ENCODE measurements at places on chromosomes 1 and 21. TPM values are rescaled to one million over a fixed set of nuclear protein-coding genes. Genes with fewer than 3 reads are reported as not detected.

Gene DUSP23
- 42.9 TPM for total RNA-seq

Gene ROR1
- total RNA-seq, result 40.8 TPM

Gene ATP1A2
- 146 TPM for total RNA-seq

DNA sequence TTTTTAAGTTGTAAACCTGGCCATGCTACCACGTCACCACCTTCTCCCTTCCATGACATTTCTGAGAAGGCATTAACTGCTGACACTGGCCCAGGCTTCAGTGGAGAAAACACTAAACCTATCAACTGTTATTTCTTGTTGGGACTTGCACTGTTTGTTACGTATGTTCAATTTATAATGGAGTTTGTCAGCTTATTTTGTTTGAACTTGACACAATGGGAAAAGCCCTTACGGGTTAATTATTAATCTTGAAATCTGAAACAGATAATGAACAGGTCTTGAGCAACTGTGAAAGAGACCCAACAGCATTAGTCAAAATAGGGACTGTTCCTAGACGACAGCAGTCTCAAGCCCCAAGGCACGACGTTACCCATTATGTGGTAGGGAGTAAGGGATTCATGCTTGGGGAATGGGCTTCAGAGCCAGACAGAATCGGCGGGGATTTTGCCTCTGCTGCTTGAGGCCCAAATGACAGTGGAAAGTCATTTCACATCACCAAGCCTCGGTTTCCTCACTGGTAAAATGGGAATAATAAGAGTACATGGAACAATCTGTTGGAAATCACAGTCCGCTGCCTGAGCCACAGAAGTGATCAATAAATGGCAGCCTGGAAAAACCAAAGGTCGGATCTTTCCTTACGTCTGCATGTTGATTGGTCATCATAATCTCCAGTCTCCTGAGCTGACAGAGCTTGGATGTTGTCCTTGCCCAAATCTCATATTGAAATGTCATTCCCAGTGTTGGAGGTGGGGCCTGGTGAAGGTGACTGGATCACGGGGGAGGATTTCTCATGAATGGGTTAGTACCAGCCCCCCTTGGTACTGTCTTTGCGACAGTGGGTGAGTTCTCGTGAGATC lies 44.5 kb downstream of the TIAM1 start:
- H3K36me3 ChIP-seq, result no peaks in the 10 kb centered on the region
- H3K27ac ChIP-seq, result no peak overlapping the region
- DNase-seq, result no peak
- H3K27me3 ChIP-seq, result no peaks in the 10 kb centered on the region

GRCh38 chr21:37489553-37489952 lies 123.0 kb downstream of the DYRK1A start:
- H3K27me3 ChIP-seq, result no peaks in the 10 kb centered on the region
- no peaks in the 10 kb centered on the region for H3K4me1 ChIP-seq
- peaks cover 31% of the 10 kb centered on the region for H3K36me3 ChIP-seq
- no peak overlapping the region for H3K27ac ChIP-seq
- no peak overlapping the region for H3K4me3 ChIP-seq

- no peak for DNase-seq
- H3K27ac ChIP-seq, result no peak overlapping the region
- H3K27me3 ChIP-seq, result peaks cover 19% of the 10 kb centered on the region
- no peaks in the 10 kb centered on the region for H3K36me3 ChIP-seq
- H3K4me3 ChIP-seq, result no peak overlapping the region
Observed at GRCh38 chr21:33067457-33067856, 2.5 kb upstream of the OLIG1 start.

GRCh38 chr1:114043054-114043453 lies 63.8 kb downstream of the OLFML3 start:
- no peaks in the 10 kb centered on the region for H3K4me1 ChIP-seq
- no peak overlapping the region for H3K4me3 ChIP-seq
- no peaks in the 10 kb centered on the region for H3K27me3 ChIP-seq

- DNase-seq, result no peak
- H3K27ac ChIP-seq, result no peak overlapping the region
- H3K36me3 ChIP-seq, result no peaks in the 10 kb centered on the region
Observed at GRCh38 chr1:243598433-243598832, 251.6 kb downstream of the AKT3 start.

DNA sequence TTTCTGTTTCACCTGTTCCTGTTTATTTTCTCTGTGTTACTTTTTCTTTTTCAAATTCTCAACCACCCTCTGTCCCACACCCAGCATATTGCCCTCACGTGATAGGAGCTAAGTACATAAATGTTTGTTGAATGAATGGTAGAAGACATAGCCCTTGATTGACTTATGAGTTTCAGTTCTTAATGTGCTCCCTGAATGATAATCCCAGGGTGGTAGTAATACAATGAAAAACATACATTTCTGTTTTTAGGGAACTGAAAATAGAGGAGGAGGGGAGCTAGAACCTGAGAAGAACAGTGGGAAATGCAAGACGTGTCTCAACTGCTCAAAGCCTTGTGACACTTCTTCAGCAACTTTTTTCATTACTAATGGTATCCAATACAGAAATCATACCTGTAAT lies 147.1 kb downstream of the SPATA46 start:
- H3K36me3 ChIP-seq, result no peaks in the 10 kb centered on the region
- H3K4me3 ChIP-seq, result no peak overlapping the region
- H3K27me3 ChIP-seq, result no peaks in the 10 kb centered on the region
- no peak for DNase-seq
- no peaks in the 10 kb centered on the region for H3K4me1 ChIP-seq

GRCh38 chr1:113765306-113766230 lies 6.3 kb upstream of the PHTF1 start:
- no peaks in the 10 kb centered on the region for H3K4me1 ChIP-seq
- DNase-seq, result no peak
- no peaks in the 10 kb centered on the region for H3K27me3 ChIP-seq
- H3K27ac ChIP-seq, result no peak overlapping the region

- H3K4me1 ChIP-seq, result no peaks in the 10 kb centered on the region
- H3K4me3 ChIP-seq, result no peak overlapping the region
- no peak for DNase-seq
- H3K27me3 ChIP-seq, result no peaks in the 10 kb centered on the region
- H3K36me3 ChIP-seq, result no peaks in the 10 kb centered on the region
- no peak overlapping the region for H3K27ac ChIP-seq
Observed at GRCh38 chr1:163366555-163366954, 44.8 kb downstream of the NUF2 start.

DNA sequence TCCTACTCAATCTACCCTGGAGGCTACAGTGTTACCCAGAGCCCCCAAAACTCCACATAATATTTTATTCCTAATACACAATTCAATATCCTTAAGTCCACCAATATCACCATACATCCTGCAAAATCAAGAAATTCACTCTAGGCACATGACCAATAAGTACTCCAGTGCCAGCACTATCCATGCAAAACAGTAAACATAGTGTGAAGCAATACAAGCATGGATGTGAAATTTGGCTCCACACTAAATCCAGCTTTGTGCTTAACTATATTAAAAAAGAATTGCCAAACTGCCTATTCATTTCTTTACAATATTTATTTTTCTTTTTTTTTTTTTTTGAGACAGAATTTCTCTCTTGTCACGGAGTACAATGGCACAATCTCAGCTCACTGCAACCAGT lies 3.0 kb upstream of the MEAF6 start:
- no peaks in the 10 kb centered on the region for H3K27me3 ChIP-seq
- no peaks in the 10 kb centered on the region for H3K36me3 ChIP-seq
- no peak for DNase-seq
- no peak overlapping the region for H3K27ac ChIP-seq
- H3K4me3 ChIP-seq, result no peak overlapping the region

- no peaks in the 10 kb centered on the region for H3K27me3 ChIP-seq
- DNase-seq, result no peak
Observed at GRCh38 chr1:210814382-210815123, 319.4 kb downstream of the KCNH1 start.

DNA sequence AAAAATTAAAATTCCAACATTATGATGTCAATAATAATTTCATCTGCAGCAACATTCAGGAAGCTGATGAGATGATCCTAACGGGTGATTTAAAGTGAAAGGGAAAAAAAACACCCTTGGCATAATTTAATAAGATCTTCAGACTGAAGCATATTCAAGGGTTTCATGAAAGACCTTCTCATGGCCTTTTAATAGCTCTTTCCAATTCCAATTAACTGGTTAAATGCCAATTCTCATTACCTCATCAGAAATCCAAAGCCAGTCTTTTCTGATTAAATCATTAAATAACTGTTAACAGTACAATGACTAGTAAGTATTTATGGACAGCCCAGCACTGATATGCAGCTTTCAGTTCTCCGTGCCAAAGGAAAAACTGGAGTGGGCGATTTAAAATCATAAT lies 407.5 kb downstream of the SMYD3 start:
- DNase-seq, result no peak
- no peak overlapping the region for H3K27ac ChIP-seq
- no peak overlapping the region for H3K4me3 ChIP-seq
- no peaks in the 10 kb centered on the region for H3K27me3 ChIP-seq

GRCh38 chr1:175225805-175226129 lies 33.2 kb upstream of the KIAA0040 start:
- no peaks in the 10 kb centered on the region for H3K4me1 ChIP-seq
- no peak overlapping the region for H3K27ac ChIP-seq
- no peak for DNase-seq
- H3K27me3 ChIP-seq, result no peaks in the 10 kb centered on the region
- H3K36me3 ChIP-seq, result no peaks in the 10 kb centered on the region

DNA sequence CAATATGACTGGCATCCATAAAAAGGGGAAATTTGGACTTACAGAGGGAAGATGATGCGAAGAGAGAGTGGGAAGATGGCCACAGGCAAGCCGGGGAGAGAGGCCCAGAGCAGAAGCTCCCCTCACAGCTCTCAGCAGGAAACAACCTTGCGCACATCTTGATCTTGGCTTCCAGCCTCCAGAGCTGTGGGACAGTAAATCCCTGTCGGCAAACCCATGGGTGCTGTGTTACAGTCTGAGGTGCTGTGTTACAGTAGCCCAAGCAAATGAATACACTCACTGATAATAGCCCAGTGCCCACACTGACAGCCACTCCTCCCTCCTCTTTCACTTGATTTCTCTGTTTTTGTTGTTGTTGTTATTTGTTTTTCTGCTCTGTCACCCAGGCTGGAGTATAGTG lies 22.4 kb downstream of the CDCA8 start:
- H3K4me1 ChIP-seq, result no peaks in the 10 kb centered on the region
- H3K27ac ChIP-seq, result no peak overlapping the region
- no peak for DNase-seq

GRCh38 chr1:153799016-153799415 lies 23.8 kb downstream of the SLC27A3 start:
- H3K36me3 ChIP-seq, result no peaks in the 10 kb centered on the region
- H3K4me3 ChIP-seq, result no peak overlapping the region
- DNase-seq, result no peak
- H3K27ac ChIP-seq, result no peak overlapping the region
- no peaks in the 10 kb centered on the region for H3K4me1 ChIP-seq

DNA sequence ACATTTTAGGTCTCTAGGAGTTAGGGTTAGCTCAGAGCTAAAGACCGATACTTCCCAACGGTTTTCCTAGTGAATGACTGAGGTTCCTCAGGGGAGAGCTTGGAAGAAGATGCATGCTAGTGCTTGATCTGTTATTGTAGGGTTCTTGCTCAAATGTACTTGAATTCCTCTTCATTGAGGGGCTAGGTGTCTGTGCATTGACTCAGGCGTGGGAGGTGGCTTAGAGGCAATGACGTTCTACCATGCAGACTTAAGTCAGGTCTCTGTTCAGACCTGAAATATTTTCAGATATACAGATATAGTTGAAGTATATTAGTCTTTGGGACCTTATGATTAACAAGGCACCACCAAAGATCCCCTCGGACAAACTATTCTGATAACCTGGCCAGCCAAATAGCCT lies 23.5 kb downstream of the S100A10 start:
- no peak overlapping the region for H3K4me3 ChIP-seq
- H3K27ac ChIP-seq, result no peak overlapping the region
- no peaks in the 10 kb centered on the region for H3K27me3 ChIP-seq
- H3K36me3 ChIP-seq, result no peaks in the 10 kb centered on the region
- no peak for DNase-seq

DNA sequence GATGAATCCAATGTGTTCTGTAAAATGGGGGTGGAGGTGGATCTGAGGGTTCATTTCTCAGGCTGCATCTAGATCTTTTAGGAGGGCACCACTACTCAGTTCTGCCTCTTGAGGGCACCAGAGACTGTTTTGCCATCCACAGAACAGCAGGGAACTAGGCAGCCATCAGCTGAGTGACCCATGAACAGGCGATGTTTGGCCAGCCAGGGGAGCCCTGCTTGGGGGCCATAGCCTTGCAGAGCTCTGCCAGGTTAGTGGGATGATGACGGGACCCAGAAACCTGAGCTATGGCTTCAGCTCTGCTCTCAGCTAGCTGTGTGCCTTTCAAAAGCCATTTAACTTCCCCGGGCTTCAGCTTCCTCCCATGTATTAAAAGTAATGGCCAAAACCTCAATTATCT lies 13.4 kb upstream of the NOS1AP start:
- H3K27me3 ChIP-seq, result no peaks in the 10 kb centered on the region
- H3K36me3 ChIP-seq, result no peaks in the 10 kb centered on the region
- H3K4me3 ChIP-seq, result no peak overlapping the region
- no peak for DNase-seq
- H3K27ac ChIP-seq, result no peak overlapping the region
- H3K4me1 ChIP-seq, result no peaks in the 10 kb centered on the region

DNA sequence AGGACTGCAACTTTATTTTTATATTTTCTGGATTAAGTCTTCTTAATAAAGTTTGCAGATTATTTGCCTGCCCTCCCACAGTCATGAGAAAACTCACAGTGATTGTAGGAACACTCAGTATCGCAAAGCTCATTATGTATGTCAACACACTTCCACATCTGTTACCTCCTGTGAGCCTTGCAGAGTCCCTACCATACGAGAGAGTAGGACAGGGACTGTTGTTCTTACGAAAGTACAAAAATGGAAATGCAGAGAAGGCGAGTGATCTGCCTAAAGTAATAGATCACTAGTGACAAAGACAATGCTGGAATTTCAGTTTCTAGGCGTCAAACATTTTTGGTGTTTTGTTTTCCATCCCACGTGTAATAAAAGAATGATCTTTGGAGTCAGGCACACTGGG lies 131.7 kb downstream of the SYT2 start:
- H3K36me3 ChIP-seq, result peaks cover 55% of the 10 kb centered on the region
- H3K4me3 ChIP-seq, result no peak overlapping the region
- no peaks in the 10 kb centered on the region for H3K27me3 ChIP-seq
- no peak for DNase-seq

DNA sequence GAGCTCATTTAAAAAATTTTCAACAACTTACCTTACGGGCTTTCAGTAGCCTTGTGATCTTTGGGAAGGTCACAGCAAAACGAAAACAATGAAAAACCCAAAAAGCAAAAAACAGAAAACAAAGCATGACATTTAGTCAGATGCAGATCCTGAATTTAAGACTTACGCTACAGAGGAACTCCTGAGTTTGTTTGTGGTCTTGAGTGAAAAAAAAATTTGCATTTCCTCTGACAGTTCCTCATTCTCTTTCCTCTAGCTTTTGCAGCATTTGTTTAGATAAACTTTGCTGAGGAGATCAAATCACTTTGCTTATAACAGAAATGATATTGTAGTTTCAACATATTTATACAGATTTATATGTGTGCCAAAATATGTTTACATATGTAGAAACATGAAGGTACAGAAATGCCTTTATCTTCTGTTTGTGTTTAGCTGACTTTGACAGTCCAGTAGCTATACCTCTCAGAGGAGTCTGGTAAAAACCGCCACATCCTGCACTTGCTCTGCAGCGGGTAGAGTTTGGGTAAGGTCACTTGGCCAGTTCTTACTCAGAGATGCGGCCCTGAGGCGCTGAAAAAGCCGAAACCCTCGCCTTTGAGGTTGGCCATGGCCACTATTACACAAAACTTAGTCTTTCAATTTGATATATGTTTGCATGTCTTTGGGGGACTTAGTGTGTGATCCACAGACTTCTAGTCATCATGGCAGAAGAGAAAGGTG lies 142.5 kb downstream of the TNR start:
- no peaks in the 10 kb centered on the region for H3K4me1 ChIP-seq
- no peak overlapping the region for H3K4me3 ChIP-seq
- no peak for DNase-seq
- no peaks in the 10 kb centered on the region for H3K36me3 ChIP-seq
- no peaks in the 10 kb centered on the region for H3K27me3 ChIP-seq
- no peak overlapping the region for H3K27ac ChIP-seq

Data from right atrium auricular region (tissue), 2 donors.